ENCODE measurements at places on chromosomes 11 and 22. TPM values are rescaled to one million over a fixed set of nuclear protein-coding genes. Genes with fewer than 3 reads are reported as not detected.

DNA sequence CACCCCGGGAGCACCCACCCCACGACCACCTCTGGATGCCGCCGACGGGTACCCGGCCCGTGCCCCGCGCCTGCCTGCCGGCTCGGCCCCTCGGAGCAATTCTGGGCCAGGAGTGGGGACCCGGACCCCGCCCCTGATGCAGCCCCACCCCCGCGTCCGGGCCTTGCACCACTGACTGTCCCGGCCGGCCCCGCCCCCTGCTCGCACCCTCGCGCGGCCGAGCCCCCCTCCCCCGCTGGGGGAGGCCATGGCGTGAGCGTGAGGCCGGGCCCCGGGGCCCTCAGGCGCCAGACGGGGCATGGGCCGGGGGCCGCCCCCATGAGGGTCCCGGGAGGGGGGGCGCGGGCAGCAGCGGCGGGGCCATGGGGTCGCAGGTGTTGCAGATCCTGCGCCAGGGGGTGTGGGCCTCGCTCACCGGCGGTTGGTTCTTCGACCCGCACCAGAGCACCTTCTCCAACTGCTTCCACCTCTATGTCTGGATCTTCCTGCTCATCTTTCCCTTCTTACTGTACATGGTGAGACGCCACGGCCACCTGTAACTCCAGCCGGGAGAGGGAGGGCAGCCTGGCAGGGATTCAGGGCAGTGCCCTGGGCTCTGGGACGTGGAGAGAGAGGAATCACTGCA lies 486 bp downstream of the PCNX3 start:
- no peak for DNase-seq
- no peaks in the 10 kb centered on the region for H3K27me3 ChIP-seq
- peaks cover 32% of the 10 kb centered on the region for H3K4me1 ChIP-seq
- peaks cover 18% of the 10 kb centered on the region for H3K36me3 ChIP-seq

GRCh38 chr11:36061471-36061870 lies 117.6 kb downstream of the LDLRAD3 start:
- no peaks in the 10 kb centered on the region for H3K4me1 ChIP-seq
- H3K4me3 ChIP-seq, result no peak overlapping the region
- no peak for DNase-seq
- no peaks in the 10 kb centered on the region for H3K27me3 ChIP-seq
- no peak overlapping the region for H3K27ac ChIP-seq

DNA sequence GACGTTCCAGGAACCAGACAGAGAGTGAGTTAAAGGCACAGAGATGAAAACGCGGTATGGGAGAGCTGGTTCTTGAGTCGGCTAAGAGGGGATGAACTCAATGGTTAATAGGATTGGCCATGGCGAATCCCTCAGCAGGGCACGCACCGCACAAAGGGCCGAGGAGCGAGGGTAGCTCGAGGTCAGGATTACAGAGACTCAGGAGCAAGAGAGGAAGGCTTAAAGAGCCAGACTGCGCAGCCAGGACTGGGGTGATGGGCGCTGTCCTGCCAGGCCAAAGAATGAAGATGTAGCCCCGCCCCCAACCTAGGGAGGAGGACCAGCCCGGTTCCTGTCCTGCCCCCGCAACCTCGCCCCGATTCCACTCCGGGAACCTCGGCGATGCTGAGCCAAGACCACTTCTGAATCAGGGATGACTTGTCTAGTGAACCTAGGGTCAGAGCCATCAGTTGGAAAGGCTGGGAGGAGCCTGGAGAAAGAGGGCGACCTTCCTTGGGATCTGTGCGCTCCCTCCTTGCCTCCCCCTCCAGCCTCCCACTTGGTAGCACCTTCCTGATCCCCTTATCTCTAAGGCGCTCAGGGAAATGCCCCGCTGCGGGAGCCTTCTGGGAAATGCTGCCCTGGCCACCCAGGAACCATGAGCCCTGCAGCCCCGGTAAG lies at the start of gene PLEKHB1:
PLEKHB1 (plus strand) TSS at position 610 of the 660 bp plus-strand sequence; CDS start at position 638, 28 bp downstream.
- H3K36me3 ChIP-seq, result no peaks in the 10 kb centered on the region
- H3K27ac ChIP-seq, result no peak within 1 kb of the TSS
- H3K4me3 ChIP-seq, result peak within 1 kb of the TSS; percentile 0
- DNase-seq, result no peak
- peaks cover 7% of the 10 kb centered on the region for H3K27me3 ChIP-seq
- H3K4me1 ChIP-seq, result no peaks in the 10 kb centered on the region

DNA sequence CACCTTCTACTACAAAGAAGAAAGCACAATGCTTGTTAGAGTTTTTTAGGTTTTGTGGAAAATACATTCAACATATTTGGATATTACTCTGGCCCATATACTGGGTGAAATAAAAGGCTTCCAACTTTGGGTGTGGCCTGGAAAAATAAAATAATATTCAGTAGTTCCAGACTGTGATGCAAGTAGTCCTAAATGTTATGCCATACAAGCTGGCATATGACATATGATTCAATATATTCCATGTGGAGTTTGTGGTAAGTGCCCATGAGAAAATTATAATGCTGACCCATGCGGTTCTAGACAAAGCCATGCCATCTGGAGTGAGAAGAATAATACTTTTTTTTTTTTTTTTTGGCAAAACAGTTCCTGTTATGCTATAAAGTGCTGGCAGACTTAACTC lies 683.3 kb downstream of the LUZP2 start:
- H3K27me3 ChIP-seq, result no peaks in the 10 kb centered on the region
- no peak overlapping the region for H3K27ac ChIP-seq
- H3K4me3 ChIP-seq, result no peak overlapping the region
- H3K36me3 ChIP-seq, result no peaks in the 10 kb centered on the region
- no peak for DNase-seq

DNA sequence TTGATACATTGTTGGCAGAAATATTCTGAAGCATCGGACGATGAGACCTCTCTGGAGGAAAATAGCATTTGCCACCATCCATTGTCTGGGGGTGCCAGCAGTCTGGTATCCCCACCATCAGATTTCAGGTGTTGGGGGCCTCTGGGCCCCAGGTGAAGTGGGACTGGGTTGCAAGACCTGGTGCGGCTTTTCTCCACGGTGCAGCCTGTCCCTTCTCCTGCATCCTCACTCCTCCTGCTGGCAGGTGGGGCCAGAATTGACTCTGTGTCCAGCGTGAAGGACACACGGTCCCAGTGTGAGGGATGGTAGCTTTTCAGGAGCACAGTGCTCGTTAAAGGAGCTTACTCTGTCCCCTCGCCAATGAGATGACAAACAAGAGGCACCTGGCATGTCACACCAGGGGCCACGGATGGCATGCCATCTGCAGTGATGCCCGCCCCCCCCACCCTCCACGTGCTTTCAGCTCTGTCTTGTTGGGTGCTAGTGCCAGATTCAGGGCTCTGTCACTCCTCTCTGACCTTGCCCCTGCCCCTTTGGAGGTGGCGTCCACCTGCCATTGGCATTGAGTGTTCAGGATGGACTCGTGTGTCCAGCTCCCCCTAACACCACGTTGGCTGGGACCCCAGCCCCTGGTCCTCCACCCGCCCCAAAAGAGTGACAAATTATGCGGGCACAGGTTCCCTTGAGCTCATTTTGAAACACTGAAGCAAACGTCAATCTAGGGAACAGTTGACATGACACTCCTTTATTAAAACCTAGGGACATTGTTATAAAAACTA lies 62.4 kb downstream of the PARVG start:
- H3K27me3 ChIP-seq, result no peaks in the 10 kb centered on the region
- no peaks in the 10 kb centered on the region for H3K4me1 ChIP-seq
- no peaks in the 10 kb centered on the region for H3K36me3 ChIP-seq
- DNase-seq, result no peak
- no peak overlapping the region for H3K27ac ChIP-seq
- H3K4me3 ChIP-seq, result no peak overlapping the region

DNA sequence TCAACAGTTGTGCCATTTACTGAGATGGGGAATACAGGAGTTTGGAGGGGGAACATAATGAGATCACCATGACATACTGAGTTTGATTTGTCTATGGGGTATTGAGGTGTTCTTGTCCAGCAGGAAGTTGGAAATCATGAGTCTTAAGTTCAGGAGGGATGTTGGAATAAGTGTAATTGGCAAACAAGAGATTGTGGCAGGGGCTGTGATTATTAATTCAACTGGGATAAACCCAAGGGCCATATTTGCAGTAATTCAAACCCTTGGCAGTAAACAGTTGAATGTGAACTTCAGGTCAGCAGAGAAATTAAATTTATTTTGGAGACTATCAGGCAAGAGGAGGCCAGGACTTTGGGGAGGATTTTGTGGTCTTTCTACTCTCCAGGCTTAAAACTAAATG lies 33.4 kb downstream of the ADM start:
- no peak overlapping the region for H3K27ac ChIP-seq
- no peak for DNase-seq
- no peaks in the 10 kb centered on the region for H3K4me1 ChIP-seq
- no peak overlapping the region for H3K4me3 ChIP-seq
- H3K36me3 ChIP-seq, result no peaks in the 10 kb centered on the region
- H3K27me3 ChIP-seq, result no peaks in the 10 kb centered on the region

GRCh38 chr11:114187173-114187572 lies 109.0 kb upstream of the NNMT start:
- no peak for DNase-seq
- no peak overlapping the region for H3K4me3 ChIP-seq
- H3K27me3 ChIP-seq, result peaks cover 25% of the 10 kb centered on the region
- H3K4me1 ChIP-seq, result no peaks in the 10 kb centered on the region
- no peak overlapping the region for H3K27ac ChIP-seq

- H3K27me3 ChIP-seq, result peaks cover 60% of the 10 kb centered on the region
- no peaks in the 10 kb centered on the region for H3K36me3 ChIP-seq
- H3K4me3 ChIP-seq, result peak overlapping the region; percentile 53
- H3K4me1 ChIP-seq, result peaks cover 3% of the 10 kb centered on the region
These were observed 1.5 kb downstream of the TPBGL start for GRCh38 chr11:75241906-75242644.

GRCh38 chr22:40594924-40595323 lies 41.6 kb downstream of the MRTFA start:
- H3K4me3 ChIP-seq, result no peak overlapping the region
- peaks cover 3% of the 10 kb centered on the region for H3K36me3 ChIP-seq
- H3K27ac ChIP-seq, result no peak overlapping the region
- no peak for DNase-seq
- H3K4me1 ChIP-seq, result peaks cover 18% of the 10 kb centered on the region

DNA sequence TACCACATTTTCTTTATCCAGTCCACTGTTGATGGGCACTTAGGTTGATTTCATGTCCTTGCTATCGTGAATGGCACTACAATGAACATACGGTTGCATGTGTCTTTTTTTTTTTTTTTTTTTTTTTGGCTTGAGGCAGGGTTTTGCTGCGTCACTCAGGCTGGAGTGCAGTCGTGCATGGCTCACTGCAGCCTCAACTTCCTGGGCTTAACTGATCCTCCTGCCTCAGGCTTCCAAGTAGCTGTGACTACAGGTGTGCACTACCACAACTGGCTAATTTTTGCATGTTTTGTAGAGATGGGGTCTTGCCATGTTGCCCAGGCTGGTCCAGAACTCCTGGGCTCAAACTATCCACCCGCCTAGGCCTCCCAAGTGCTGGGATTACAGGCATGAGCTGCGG lies 1.5 kb upstream of the CCDC90B start:
- H3K27me3 ChIP-seq, result no peaks in the 10 kb centered on the region
- no peaks in the 10 kb centered on the region for H3K36me3 ChIP-seq
- H3K27ac ChIP-seq, result no peak overlapping the region
- no peak for DNase-seq
- no peak overlapping the region for H3K4me3 ChIP-seq
- H3K4me1 ChIP-seq, result peaks cover 6% of the 10 kb centered on the region

DNA sequence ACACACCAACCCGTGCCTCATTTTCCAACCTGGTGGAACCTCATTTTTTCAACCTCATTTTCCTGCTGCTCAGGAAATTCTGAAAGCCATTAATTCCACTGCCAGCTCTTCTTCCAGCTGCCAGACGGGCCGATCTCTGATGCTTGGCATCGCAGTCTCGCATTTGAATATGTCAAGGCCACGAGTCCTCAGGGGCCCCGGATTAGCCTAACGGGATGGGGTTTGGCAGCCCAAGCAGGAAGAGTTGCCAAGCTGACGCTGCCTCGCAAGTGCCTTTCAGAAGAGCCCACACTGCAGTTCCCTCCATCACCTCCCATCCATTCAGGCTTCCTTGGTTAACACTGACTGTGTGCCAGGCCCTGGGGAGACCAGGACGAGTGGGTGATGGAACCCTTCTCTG lies 8.7 kb downstream of the RASD2 start:
- DNase-seq, result no peak
- no peaks in the 10 kb centered on the region for H3K36me3 ChIP-seq
- peaks cover 8% of the 10 kb centered on the region for H3K4me1 ChIP-seq
- no peak overlapping the region for H3K4me3 ChIP-seq
- no peak overlapping the region for H3K27ac ChIP-seq
- peaks cover 7% of the 10 kb centered on the region for H3K27me3 ChIP-seq

DNA sequence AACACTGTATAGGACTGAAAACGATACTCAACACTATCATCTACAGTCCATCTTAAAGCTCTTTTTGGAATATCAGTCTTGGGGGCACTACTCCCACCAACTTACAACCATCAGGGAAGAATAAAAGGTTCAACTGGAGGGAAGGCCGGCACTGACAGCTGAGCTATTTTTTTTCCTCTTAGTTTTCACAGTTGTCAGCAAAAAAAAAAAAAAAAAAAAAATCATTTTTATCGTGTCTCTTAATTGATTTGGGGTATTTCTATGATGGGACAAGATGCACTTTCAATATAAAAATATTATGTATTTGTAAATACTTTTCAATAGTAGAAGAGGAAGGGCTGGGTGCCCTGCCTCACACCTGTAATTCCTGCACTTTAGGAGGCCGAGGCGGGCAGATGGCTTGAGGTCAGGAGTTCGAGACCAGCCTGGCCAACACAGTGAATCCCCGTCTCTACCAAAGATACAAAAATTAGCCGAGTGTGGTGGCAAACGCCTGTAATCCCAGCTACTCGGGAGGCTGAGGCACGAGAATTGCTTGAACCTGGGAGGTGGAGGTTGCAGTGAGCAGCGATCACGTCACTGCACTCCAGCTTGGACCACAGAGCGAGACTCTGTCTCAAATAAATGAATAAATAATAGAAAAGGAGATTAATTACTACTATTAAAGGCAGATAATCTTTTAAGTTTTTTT lies 1.5 kb downstream of the KIF18A start:
- peak overlapping the region; percentile 85 for H3K4me3 ChIP-seq
- no peaks in the 10 kb centered on the region for H3K27me3 ChIP-seq
- peak overlapping the region; percentile 92 for H3K27ac ChIP-seq
- peaks cover 11% of the 10 kb centered on the region for H3K4me1 ChIP-seq
- DNase-seq, result no peak

DNA sequence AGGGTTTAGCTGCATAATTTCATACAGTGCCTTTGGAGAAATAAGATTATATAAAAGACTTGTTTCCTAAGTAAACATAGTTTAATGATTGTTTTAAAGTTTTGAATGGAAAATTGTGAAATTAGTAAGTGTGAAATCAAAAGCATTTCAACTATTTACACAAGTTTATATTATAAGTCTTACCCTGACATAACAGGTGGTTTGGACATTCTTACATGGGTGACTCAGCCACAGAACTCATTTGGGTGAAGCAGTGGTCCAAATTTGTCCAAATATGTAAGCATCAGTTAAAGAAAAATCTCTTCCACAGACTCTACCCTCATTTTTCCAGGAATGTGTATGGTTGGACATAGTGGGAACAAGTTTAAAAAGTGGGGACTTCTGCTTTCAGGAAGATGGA lies 68.0 kb downstream of the USP47 start:
- DNase-seq, result peak; percentile 85
- H3K4me1 ChIP-seq, result no peaks in the 10 kb centered on the region
- no peaks in the 10 kb centered on the region for H3K27me3 ChIP-seq
- peaks cover 25% of the 10 kb centered on the region for H3K36me3 ChIP-seq

The CD248 gene
- 50.9 TPM for total RNA-seq

The CHRNA10 gene
- 2.1 TPM for total RNA-seq

The DHCR7 gene
- 76.1 TPM for total RNA-seq

The SHISAL1 gene
- 0.26 TPM for total RNA-seq

The MOGAT2 gene
- not detected for total RNA-seq

The MIAT gene
- total RNA-seq, result 22.8 TPM

The DMC1 gene
- total RNA-seq, result not detected

The PHLDA2 gene
- 78.8 TPM for total RNA-seq

The CCDC81 gene
- total RNA-seq, result 4.5 TPM

The SLC22A12 gene
- not detected for total RNA-seq

The RRAS2 gene
- 150 TPM for total RNA-seq

The RFPL1 gene
- not detected for total RNA-seq

The KRTAP5-11 gene
- total RNA-seq, result not detected
